A549 treated with dexamethasone at 1 μM for 4 hours (cell line): ENCODE measurements at places on chromosomes 7 and 10. TPM values are rescaled to one million over a fixed set of nuclear protein-coding genes. Genes with fewer than 3 reads are reported as not detected.

The ENTPD7 gene
- total RNA-seq: 7.4 to 12.0 TPM (median 10.6 TPM) in 5 replicates

The CDHR3 gene
- 3.5 to 4.3 TPM (median 3.8 TPM) in 5 replicates for total RNA-seq

The C10orf62 gene
- 0.07 to 0.20 TPM (median 0.11 TPM) in 4 of 5 replicates, not detected in the other for total RNA-seq

The DDC gene
- total RNA-seq: 0.67 to 1.3 TPM (median 0.91 TPM) in 5 replicates

The CLEC5A gene
- not detected in 5 replicates for total RNA-seq

The SNCG gene
- total RNA-seq: 9.6 to 14.3 TPM (median 13.3 TPM) in 5 replicates

The FGFR2 gene
- 0.25 to 0.81 TPM (median 0.34 TPM) in 5 replicates for total RNA-seq

The PLAC9 gene
- 0.29 TPM in 1 of 5 replicates, not detected in the others for total RNA-seq

The AKR1D1 gene
- total RNA-seq: 0.04 to 0.08 TPM (median 0.06 TPM) in 3 of 5 replicates, not detected in the others

The MYO1G gene
- total RNA-seq: 0.14 to 0.33 TPM (median 0.26 TPM) in 5 replicates

The NUTM2E gene
- 0.26 to 0.48 TPM (median 0.40 TPM) in 5 replicates for total RNA-seq

The OR2A1 gene
- not detected in 5 replicates for total RNA-seq

The FBXO24 gene
- total RNA-seq: 0.10 to 0.33 TPM (median 0.25 TPM) in 5 replicates

The ZNF467 gene
- total RNA-seq: 0.60 to 1.6 TPM (median 1.1 TPM) in 5 replicates

The HOXA6 gene
- 0.98 to 1.7 TPM (median 1.4 TPM) in 5 replicates for total RNA-seq

The STAG3 gene
- total RNA-seq: 0.16 to 0.35 TPM (median 0.24 TPM) in 4 of 5 replicates, not detected in the other

The FKBP6 gene
- total RNA-seq: not detected in 5 replicates

The NANOS1 gene
- total RNA-seq: 2.4 to 3.6 TPM (median 3.4 TPM) in 5 replicates

The ZNF716 gene
- total RNA-seq: not detected in 5 replicates

The HKDC1 gene
- total RNA-seq: 9.0 to 13.3 TPM (median 10.3 TPM) in 5 replicates

The DUS4L gene
- 8.5 to 10.9 TPM (median 9.7 TPM) in 5 replicates for total RNA-seq

The PRSS37 gene
- not detected in 5 replicates for total RNA-seq

The OPALIN gene
- not detected in 5 replicates for total RNA-seq

The ATP6V1F gene
- 238 to 300 TPM (median 251 TPM) in 5 replicates for total RNA-seq

The UBTD1 gene
- 15.6 to 19.5 TPM (median 19.2 TPM) in 5 replicates for total RNA-seq

The SRRM3 gene
- total RNA-seq: 9.5 to 13.5 TPM (median 11.7 TPM) in 5 replicates

The RASA4 gene
- total RNA-seq: 1.3 to 2.4 TPM (median 1.7 TPM) in 5 replicates

The AOAH gene
- 0.11 to 0.16 TPM in 2 of 5 replicates, not detected in the others for total RNA-seq

The AKR1C2 gene
- total RNA-seq: 3,478 to 4,005 TPM (median 3,689 TPM) in 5 replicates

The RBP4 gene
- 4.9 to 13.0 TPM (median 9.9 TPM) in 5 replicates for total RNA-seq

The ADO gene
- total RNA-seq: 17.4 to 21.8 TPM (median 20.7 TPM) in 5 replicates

The IKZF1 gene
- total RNA-seq: not detected in 5 replicates

The SPDYE9 gene
- not detected in 5 replicates for total RNA-seq

The PNLIPRP2 gene
- total RNA-seq: 0.09 to 0.11 TPM in 2 of 5 replicates, not detected in the others

The NCF1 gene
- total RNA-seq: 0.11 to 0.43 TPM (median 0.21 TPM) in 5 replicates

The SFTPA2 gene
- total RNA-seq: not detected in 5 replicates

The GPR85 gene
- total RNA-seq: not detected in 5 replicates

The NKX6-2 gene
- total RNA-seq: 0.35 to 0.62 TPM (median 0.53 TPM) in 5 replicates

The SLC16A12 gene
- total RNA-seq: 0.45 to 2.0 TPM (median 1.5 TPM) in 5 replicates

The HTR5A gene
- total RNA-seq: not detected in 5 replicates

The LEP gene
- not detected in 5 replicates for total RNA-seq

The PLCE1 gene
- total RNA-seq: 7.0 to 10.3 TPM (median 9.7 TPM) in 5 replicates

The RRP12 gene
- total RNA-seq: 48.0 to 60.9 TPM (median 57.2 TPM) in 5 replicates

The ADAM22 gene
- total RNA-seq: 0.17 to 0.47 TPM (median 0.32 TPM) in 5 replicates

The ACSM6 gene
- total RNA-seq: 0.06 TPM in 1 of 5 replicates, not detected in the others
